Cerebellar nuclear complex (tissue), 1 donor: ENCODE measurements at places on chromosomes 5 and 9.

DNA sequence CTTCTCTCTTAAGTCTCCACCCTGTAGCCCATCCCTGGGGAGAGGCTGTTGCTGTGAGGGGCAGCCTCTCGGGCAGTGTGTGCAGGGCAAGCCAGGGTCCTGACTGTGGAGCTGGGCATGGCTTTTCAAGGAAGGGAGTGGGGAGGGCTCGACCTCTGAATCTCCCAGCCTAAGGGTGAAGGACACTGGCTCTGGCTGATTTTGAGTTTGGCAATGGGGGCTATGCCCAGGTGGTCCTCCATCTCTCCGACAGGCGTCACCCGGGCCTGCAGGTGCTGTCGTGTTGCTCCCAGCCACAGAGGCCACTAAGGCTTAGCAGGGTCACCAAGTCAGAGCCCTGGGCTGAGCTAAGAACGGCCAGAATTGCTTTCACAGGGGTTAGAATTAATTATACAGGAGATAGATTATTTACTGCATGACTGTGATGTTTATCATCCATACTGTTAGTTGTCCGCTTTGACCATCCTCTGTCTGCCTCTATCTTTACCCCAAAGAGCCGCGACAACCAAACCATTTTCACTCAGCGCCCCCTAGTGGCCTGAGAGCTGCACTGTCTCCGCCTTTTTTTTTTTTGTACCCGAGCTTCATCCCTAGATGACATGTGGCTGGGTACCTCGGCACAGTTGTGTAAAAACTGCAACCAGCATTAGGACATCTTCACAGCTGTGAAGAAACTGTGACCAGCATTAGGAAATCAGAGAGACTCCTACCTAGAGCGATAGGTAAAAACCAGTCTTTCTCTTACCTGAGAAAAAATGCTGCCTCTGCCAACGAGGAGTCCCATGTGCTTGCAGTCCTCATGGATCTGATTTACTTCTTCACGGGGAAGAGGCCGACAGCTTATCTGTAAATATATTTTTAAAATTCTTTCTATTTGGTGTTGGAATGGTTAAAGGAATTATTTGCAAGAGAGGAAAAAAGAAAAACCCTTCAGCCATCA lies 44.5 kb downstream of the AGXT2 start:
- DNase-seq: no peak

GRCh38 chr9:69971643-69972449 lies 71.8 kb upstream of the MAMDC2 start:
- no peak for DNase-seq

DNA sequence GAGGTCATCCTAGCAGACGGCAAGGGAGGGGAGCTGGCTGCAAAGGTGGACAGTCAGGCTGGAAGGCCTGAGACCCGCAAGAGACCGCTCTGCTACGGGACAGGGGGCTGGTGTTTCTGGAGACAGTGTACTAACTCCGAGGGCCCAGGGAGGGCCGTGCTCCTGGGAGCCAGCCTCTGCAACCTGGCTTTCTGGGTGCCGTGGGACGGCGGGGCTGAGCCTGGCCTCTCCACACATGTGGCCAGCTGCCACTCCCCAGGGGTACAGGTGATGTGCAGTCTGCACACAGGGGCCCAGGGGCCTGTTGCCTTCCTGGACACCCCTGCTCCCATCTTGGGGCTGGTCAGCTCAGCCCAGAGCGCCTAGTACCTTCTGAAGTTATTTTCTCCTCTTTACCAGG lies 92.2 kb downstream of the MRPL36 start:
- no peak for DNase-seq

DNA sequence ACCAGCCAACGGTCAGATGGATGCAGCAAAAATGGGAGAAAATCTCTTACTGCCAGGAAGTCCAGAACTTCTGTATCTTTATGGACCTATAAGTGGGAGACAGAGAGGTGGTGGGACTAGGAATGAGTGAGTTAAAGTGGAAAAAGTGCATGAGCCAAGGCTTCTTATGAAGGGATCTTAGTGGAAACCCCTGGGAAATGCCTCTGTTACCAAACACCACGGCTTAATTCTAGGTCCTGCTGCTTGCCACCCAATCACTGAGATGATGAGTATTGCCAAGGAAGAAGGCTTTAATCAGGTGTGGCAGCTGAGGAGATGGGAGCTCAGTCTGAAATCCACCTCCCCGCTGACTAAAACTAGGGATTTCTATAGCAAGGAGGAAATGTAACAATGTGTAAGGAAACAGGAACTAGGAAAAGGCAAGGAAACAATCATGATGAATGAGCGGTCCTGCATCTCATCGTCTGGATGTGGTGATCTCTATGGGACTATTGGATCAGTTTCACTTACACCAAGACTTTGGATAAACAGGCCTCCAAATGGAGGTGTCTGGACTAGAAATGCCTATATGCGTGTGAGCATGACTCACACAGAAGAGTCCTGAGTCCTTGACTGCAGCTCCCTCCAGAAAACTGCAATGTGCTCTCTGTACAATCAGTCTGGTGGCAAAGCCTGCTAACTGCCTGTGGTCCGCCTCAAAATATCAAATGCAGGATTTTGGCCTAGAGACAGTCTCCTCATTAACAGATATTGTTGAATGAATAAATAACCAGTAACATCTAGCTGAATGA lies 98.2 kb upstream of the PRR16 start:
- no peak for DNase-seq

GRCh38 chr9:33272061-33272460 lies 7.2 kb downstream of the CHMP5 start:
- DNase-seq: no peak

DNA sequence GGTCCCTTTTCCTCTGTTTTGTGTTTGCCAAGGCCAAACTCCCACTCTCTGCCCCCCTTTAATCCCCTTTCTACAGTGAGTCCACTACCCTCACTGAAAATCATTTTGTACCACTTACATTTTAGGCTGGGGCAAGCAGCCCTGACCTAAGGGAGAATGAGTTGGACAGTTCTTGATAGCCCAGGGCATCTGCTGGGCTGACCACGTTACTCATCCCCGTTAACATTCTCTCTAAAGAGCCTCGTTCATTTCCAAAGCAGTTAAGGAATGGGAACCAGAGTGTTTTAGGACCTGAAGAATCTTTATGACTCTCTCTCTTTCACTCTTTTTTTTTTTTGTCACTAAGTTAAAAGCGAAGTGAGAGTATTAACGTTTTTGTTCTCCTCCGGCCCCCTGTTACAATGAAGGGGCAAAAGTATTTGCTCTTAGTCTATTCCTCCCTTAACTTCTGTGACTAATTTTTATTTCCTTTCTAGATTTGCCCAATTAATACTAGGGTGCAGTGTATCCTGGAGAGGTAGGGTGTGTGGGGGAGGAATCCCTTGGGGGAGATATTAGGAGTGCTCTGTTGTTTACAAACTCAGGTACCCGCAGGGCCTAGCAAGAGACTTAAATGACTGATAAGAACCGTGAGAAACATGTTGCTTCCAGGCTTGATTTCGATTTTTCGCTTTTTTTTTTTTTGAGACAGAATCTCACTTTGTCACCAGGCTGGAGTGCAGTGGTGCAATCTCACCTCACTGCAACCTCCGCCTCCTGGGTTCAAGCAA lies 14.7 kb downstream of the GM2A start:
- no peak for DNase-seq

DNA sequence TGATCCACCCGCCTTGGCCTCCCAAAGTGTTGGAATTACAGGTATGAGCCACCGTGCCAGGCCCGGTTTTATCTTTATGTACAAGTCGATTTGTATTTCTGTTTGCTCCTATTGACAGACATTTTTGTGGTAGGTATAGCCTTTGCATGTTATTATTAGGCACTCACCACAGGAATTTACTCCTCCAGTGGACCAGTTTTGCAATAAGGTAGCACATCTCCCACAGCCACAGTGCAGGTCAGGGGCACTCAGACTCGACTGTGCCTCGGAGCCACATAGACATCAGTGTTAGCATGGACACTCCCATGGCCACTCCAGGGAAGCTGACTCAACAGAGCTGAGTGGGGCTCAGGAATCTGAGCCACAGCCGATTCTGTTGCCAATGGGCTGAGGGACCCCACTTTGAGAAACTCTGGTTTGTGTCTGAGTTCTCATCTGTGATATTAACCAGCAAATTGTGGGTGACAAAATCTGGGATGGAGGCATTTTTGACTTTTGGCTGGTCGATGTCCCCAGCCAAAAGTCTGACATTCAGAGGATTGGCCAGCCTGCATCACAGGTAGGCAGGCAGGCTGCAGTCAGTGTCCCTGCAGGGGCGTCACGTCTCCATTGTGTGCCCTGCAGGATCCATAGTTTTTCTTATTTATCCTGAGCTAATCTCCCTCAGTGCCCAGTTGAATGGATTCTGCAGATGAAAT lies 15.0 kb upstream of the SHB start:
- no peak for DNase-seq

DNA sequence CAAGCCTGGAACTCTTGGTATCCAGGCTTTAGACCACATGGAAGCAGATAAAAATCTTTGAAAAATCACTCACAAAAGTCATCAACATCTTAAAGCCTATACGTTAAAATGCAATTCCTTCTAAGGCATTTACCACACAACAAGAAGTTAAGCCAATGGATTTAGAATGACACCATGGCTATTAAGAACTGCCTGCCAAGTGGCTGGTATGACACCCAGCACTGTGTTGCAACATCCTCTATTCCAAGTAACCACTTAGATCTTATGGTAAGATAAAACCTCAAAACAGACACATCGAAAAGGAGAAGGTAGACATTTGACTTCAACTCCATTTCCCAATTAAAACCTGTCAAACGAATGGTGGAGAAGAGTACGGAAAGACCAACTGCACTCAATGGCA lies 344.2 kb upstream of the SLC30A5 start:
- DNase-seq: no peak

- no peak for DNase-seq
Measured at GRCh38 chr9:77968506-77968905, 63.1 kb downstream of the GNAQ start.

- DNase-seq: no peak
Measured at GRCh38 chr5:115433918-115434317, 110.7 kb downstream of the FEM1C start.

DNA sequence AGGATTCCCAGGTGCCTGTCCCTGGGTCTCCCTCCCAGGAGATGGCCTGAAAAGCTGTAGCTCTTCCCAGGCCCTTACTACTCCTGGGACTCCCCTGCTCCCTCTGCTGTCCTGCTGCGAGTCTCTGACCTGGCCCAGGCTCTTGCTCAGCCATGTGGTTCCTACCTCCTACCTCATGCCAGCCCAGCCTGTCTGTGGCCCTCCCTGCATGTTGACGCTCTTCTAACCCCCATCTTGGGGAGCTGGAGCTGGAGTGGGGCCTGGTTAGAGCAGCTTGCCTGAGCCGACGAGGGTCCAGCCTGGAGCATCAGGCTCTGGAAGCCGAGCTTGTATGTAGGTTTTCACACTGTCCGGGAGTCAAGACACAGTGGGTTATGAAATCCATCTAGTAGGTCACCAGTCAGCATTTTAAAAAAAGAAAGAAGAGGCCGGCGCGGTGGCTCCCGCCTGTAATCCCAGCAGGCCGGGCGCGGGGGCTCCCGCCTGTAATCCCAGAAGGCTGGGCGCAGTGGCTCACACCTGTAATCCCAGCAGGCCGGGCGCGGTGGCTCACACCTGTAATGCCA lies 244.4 kb downstream of the FANCC start:
- no peak for DNase-seq

DNA sequence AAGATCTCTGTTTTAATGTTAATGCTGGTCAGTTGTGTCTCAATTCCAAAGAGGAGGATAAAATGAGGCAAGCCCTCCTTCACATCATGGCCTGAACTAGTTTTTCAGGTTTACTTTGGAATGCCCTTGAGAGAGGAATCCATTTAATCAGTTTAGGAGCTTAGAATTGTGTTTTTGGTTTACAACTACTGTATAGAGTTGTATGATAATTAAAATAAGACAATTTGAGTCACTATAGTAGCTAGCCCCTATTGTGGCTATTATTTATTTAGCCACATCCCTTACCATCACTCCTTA lies 107.8 kb upstream of the PRLR start:
- no peak for DNase-seq

DNA sequence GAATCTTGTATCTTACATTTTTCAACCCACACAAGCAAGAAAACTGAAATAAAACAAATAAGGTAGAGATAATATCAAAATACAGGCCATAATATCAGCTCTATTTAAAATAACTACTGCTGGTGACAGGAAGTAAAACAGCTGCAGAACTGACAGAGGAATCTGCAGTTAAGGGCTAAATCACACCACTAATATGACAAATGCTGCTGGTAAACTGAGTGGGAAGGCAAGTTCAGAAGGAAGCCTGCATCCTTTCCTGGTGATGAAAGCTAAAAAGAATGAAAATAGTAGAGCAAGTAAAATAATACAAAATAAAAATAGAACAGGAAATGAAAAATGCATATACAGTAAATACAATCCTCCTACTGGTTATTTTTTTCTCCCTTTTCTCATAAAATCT lies 1293.7 kb upstream of the C9orf72 start:
- no peak for DNase-seq

DNA sequence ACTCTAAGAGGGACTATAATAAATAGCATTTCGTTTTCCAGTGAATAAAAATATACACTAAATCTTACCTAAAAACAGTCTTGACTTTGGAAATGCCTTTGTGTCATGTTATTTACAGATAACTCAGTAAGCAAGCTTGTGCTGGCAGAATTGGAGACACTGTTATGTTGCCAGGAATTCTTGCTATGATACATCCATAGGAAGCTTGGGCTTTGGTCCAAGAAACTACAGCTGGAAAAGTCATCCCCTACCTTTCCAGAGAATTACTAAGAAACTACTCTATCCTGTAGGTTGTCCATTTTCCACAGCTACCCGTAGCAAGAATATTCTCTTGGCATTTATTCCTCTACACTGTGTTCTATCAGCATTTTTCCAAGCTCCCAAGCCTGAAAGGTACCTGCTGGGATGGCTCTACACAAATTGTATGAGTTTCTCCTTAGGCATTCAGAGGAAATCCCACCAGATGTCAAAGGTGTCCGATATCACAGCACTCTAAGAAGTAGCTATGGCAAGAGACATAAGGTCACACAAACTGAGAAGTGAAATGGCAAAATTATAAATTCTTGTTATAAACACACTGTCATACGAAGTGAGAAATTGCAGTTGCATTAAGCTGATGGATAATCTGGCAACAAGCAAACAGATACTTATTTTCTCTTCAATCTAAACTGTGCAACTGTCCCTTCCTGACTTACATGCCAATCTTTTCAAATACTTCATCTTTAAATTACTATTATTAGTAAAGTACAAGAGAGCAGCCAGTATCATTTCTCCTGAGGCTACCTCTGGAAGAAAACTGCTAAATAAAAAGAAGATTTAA lies 68.5 kb downstream of the MCTP1 start:
- DNase-seq: no peak
